Central memory CD8-positive, alpha-beta T cell (primary cell): ENCODE measurements at places on chromosomes 2 and 18.

DNA sequence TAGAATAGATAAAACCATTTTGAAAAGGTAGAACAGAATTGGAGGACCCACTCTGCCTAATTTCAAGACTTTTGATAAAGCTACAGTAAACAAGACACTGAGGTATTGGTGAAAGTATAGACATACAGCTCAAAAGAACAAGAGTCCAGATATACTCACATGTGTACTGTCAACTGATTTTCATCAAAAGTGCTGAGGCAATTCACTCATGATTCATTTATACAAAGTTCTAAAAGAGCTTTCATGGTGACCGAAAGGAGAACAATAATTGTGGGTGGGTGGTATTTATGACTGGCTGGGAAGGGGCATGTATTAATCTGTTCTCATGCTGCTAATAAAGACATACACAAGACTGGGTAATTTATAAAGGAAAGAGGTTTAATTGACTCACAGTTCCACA lies 7.3 kb downstream of the MAP4K3 start:
- peaks cover 58% of the 10 kb centered on the region for H3K4me1 ChIP-seq
- DNase-seq = no peak
- H3K36me3 ChIP-seq = no peaks in the 10 kb centered on the region
- H3K27ac ChIP-seq = no peak overlapping the region
- no peaks in the 10 kb centered on the region for H3K27me3 ChIP-seq
- no peak overlapping the region for H3K4me3 ChIP-seq

DNA sequence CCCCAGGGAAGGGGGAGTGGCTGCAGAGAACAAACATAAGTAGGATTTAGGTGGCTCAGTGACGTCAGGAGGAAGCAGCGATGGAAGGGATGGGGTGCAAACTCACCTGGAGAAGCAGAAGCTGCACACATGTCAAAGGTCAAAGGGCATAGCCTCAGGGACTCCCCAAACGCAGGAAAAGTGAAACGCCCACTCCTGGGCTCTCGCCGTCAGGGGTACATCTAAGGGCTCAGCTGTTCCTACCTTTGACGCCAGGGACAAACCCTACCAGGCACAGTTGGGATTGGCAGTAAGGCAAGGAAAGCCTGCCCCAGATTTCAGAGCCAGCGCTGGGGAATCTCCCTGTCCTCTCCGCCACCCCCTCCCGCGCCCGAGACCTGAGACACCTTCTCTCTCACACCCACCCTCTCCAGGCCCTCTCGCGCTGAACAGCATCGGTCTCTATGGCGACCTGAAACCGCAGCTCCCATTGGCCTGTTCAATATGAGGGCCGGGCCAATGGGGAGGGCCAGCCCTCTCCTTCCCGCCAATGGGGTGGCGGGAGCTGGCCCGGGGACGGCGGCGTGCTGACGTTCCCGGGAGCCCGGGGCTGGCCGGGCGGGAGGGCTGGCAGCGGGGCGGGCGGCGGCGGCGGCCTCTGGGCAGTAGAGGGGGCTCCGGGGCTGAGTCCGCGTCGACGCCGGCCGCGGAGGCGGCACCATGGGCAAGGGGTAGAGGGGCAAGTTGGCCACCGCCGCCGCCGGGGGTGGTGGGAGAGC lies at the start of the genes CCDC148 and PKP4:
Gene CCDC148 (minus strand): TSS at position 445 of the 758 bp plus-strand sequence. CDS start 314 bp downstream, at position 131.
Gene PKP4 (plus strand): TSS at position 644 of the 758 bp plus-strand sequence. CDS start 76,233 bp downstream, outside the sequence.
- H3K36me3 ChIP-seq = peaks cover 6% of the 10 kb centered on the region
- peak within 1 kb of the TSS; percentile 75 for H3K27ac ChIP-seq
- peak within 1 kb of the TSS; percentile 94 for H3K4me3 ChIP-seq
- peaks cover 11% of the 10 kb centered on the region for H3K27me3 ChIP-seq

GRCh38 chr2:111638274-111638877 lies 245.6 kb downstream of the ANAPC1 start:
- H3K27me3 ChIP-seq = no peaks in the 10 kb centered on the region
- no peak for DNase-seq

DNA sequence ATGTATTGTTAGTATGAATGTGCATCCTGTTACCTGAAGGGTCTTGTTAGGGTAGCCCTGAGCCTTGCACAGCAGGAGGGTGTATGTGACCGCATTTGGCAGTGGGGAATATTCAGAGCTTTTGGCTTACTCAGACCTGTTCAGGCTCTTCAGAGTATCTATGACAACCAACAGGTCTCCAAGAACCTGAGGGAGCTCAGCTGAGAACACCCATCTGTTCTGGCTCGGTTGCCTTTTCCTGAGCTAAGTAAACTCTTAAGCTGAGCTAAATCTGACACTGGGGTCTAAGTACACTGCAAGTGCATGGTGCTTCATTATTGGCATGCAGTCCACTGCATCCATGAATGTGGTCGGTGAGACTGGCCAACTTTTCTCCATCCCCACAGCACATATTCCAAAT lies 92.4 kb upstream of the CHST9 start:
- no peaks in the 10 kb centered on the region for H3K4me1 ChIP-seq
- H3K36me3 ChIP-seq = no peaks in the 10 kb centered on the region
- H3K4me3 ChIP-seq = no peak overlapping the region
- no peak for DNase-seq

DNA sequence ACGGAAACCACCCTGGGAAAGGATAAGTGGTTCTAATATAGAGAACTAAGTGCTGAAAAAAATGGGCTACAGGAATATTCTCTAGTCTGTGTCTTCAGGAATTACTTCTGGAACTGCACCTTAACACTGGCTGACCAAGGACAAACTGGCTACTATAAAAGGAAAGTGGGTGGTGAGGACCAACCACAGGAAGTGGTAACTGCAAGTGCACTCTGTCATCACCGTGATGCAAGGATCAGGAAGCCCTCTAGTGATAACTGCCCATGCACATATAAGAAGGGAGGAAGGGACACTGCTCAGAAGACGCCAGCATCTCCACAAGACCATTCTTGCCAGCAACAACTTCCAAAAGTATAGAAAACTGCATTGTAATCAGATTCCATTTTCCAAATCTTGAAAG lies 424.4 kb upstream of the RGPD4 start:
- H3K36me3 ChIP-seq = no peaks in the 10 kb centered on the region

DNA sequence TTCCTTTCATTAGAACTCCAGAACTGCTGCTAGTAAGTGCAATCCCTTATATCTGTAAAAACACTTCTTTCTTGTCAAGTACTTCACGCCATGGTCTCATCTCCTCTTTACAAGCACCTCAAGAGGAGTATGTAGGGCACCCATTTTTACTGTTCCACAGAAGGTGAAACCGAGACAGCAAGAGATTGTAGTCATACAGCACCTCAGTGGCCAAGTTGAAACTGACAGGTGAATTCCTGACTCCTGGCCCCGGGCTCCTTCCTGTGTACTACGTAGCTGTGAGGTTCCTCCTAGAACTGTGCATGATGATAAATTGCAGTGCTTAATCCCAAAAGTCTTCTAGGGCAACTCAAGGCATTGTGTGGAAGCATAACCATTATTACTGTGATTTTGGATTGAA lies 131.5 kb upstream of the MEIS1 start:
- no peak overlapping the region for H3K27ac ChIP-seq
- no peaks in the 10 kb centered on the region for H3K36me3 ChIP-seq
- DNase-seq = no peak
- H3K27me3 ChIP-seq = no peaks in the 10 kb centered on the region
- H3K4me1 ChIP-seq = no peaks in the 10 kb centered on the region
